Right lung (tissue), 10 donors: ENCODE measurements at places on chromosomes 1 and 21. TPM values are rescaled to one million over a fixed set of nuclear protein-coding genes. Genes with fewer than 3 reads are reported as not detected.

DNA sequence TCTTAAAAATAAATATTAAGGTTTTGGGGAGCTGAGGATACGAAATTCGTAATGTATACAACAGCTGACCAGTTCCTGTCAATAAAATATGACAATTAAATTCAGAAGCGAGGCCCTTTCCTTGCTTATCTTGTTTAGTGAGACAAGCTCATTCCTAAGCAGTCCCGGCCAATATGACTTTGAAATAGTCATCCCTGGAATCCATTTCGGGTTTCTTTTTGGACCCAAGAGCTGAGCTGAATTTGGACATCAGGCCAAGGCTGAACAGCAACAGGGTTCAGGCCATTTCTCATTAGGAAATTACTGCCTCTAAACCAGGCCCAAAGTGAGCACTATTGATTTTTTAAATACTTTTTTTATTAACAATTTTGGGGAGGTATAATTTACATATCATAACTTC is 17.3 kb upstream of the FMN2 start:
- no peak for DNase-seq

The CELA3A gene
- polyA plus RNA-seq, result not detected

- DNase-seq, result no peak
These were observed 37.6 kb downstream of the PUM1 start for GRCh38 chr1:31027693-31028526.

DNA sequence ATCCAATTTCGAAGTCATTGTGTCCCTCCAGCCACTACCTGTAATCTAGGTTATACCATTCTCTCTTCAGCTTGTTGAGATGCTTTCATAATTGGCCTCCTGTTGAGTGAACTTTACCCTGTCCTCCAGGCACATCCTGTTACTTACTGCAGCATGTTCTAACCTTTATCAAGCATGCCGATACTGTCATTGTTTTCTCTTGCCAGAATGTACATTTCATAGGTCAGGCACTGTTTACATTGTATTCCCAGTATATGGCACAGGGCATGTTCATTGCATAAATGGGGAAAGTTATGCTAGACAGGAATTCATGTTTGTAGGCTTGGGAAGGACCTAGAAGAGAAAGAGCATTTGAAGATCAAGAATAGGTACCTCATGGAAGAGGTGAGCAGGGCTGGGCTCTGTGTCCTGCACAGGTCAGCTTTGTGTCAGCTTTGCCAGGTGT is 10.2 kb downstream of the CXADR start:
- DNase-seq, result no peak

The FCRL5 gene
- polyA plus RNA-seq, result 0.19 TPM

DNA sequence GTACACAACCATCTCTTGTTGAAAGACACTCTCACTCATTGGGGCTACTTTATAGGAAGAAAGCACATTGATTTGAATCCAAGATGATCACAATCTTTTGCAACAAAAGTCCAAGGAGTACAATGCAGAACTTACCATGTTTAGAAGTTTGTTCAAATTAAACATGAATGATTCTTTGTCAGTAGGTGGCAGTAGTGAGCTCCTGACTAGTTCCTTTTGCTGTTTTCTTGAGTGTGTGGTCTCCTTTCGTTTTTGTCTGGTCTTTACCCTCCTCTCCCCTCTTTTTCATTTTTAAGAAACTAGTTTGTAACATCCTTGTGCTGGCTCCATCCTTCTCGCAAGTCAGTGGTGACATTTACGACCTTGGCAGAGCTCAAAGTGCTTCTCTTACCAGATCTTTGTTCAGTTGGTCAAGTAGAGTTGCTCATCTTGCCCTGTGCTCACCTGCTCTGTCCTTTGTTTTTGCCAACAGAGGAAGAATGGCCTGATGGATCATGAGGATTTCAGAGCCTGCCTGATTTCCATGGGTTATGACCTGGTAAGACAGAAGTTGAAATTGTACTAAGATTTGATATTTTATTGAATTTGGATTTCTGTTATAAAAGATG is 35.7 kb upstream of the MTR start:
- DNase-seq, result peak; percentile 17

- DNase-seq, result no peak
These were observed 40.8 kb upstream of the STMN1 start for GRCh38 chr1:25947027-25947426.

DNA sequence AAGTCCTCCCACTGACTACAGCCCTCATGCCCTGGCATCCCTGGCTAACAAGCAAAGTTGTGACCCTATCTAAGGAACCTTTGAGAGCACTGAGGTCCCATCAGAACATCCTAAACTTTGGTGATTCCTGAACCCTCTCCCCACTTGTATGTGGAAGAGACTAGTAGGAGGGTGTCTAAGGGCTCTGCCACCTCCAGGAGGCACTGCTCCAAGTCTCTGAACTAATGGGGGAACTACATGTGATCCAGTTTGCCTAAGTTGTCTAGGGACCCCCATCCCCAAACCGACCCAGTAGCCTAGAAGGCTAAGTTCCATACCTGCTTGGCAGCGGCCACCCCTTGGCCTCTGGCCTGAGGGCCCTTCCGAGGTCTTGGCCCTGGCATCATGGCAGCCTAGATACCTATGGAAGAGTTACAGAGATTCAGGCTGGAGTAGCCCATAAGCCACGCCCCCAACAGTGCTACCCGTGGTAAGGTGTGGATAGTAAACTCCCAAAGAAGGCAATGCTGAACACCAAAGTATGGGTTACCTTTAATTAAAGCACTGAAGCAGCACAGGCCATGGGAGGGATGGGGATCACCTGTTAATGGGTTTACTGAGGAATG is 1.7 kb downstream of the CC2D1B start:
- no peak for DNase-seq

GRCh38 chr21:18000981-18001686 is 182.0 kb upstream of the C21orf91 start:
- DNase-seq, result no peak

DNA sequence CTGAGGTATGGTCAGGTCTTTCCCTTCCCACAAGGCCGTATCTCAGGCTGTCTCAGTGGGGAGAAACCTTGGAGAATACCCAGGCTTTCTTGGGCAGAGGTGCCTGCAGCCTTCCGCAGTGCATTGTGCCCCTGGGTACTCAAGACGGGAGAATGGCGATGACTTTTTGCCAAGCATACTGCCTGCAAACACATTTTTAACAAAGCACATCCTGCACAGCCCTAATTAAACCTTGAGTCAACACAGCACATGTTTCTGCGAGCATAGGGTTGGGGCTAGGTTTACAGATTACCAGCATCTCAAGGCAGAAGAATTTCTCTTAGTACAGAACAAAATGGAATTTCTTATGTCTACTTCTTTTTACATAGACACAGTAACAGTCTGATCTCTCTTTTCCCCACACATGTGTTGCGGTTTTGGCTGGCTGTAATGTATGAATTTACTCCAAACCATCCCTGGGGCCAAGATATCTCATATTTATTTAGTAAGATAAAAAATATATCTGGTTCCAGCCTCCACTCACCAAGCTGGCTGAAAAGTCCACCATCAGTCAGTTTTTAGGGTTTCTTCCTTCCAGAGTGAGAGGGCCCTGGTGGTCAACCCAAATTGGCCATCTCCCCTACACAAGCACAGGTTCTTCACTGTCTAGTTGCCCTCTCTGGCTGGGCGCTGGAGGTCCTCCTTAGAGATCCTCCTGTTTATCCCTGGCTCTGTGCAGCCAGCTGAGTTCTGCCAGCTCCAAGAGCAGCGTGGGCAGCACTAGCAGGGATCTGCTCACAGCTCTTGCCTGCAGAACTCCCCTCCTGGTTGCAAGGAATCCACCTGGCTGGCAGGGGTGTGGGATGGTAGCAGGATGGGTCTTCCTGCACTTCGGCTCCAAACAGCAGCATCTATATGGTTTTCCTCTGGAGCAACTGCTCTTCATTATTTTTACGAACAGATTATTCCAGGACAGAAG is 2.6 kb downstream of the FAAH start:
- no peak for DNase-seq

- no peak for DNase-seq
These were observed 20.9 kb downstream of the URB1 start for GRCh38 chr21:32371913-32372314.

The FLAD1 gene
- 28.1 TPM for polyA plus RNA-seq

The SPATA1 gene
- polyA plus RNA-seq, result 3.5 TPM
